Stimulated activated memory B cell treated with anti-CD40 and anti-IgM and Interleukin-4, amounts not matched to agents 10 μg/mL and 1 μg/mL and 100 μg/mL, for 72 hours (primary cell): ENCODE measurements at places on chromosomes 4 and X.

- ATAC-seq = no peak
Measured at GRCh38 chr4:19850909-19851308, 400.8 kb upstream of the SLIT2 start.

- no peak for ATAC-seq
Measured at GRCh38 chr4:7909463-7910262, 30.0 kb downstream of the AFAP1 start.

DNA sequence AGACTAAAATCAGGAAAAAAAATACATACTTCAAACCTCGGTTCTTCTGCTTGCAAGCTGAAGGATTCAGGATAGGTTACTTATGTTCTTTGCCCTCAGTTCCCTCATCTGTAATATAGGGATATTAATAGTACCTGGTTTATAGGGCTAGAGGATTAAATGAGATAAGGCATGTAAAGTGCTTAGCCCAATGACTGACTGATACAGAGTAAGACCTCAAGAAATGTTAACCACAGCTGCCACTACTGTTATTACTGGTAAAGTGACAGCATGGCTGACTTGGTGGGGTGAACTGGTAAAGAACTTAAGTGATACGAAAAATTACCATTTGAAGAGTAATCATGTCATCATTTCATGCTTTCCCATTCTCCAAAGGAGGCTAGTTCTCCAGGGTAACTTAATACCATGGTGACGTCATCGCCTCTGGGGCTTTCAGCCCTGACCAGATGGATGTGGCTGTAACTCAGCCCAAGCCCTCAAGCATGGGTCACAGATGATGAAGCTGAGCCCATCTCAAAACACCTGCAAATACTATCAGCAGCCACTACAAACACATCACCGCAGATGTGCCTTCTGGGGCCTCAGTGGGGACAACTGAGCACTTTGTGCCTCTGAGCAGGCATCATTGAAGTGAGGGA is 44.5 kb upstream of the SCML1 start:
- no peak for ATAC-seq

DNA sequence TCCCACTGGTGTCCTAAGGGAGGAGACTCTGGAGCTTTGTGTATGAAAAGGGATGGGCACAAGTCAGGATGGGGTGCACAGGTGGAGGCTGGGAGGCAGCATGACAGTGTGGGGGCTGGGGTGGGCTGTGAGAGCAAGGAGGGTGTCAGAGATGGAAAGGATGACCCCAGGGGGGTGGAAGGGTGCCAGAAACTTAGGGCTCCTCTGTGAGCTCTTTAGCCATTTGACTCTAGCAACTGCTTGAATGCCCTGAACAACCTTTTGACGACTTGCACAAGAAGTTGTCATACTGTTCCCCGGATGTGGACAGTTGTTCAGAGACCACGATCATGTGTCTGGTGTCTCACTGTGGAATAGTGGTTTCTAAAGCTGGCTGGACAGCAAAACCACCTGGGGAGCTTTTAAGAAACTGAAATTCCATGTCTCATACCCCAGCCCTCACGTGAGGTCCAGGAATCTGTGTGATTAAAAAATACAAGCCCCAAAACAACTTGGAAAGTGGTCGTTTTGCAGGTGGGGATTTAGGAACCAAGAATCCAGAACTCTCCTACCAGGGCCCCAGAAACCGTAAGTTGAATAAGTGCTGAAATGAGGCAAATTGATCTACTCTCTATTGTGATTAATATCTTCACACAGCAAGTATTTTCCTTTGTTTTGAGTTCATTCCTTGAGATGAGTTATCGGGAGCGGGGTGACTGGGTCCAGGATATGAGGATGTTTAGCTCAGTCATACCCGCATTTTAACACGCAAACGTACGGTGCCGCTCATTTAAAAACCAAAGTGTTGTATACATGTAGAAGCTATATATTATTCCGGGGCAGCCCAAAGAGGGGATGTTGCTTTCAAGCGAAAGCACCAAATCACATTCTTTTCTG is 3.4 kb downstream of the RHOH start:
- ATAC-seq = peak; percentile 87

DNA sequence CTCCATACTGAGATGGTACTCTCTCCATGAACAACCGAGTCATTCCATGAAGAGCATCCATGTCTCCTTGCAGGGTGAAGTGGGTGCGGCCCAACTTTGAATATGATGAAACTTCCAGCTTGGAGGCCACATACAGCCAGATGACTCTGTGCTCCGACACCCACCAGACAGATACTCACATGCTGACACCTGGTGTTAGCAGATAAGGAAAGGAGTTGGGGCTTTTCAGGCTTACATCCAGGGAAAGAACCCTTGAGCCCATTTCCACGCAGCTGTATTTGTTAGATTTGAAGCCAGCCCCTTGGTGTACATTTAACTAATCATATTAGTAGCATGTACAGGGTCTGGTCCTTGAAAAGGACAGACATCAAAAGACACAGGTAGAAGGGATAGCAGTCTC is 62.1 kb upstream of the PRRG3 start:
- no peak for ATAC-seq

GRCh38 chr4:158821228-158821971 is 52.6 kb downstream of the FNIP2 start:
- ATAC-seq = peak; percentile 71

GRCh38 chrX:132631579-132632232 is 142.9 kb upstream of the MBNL3 start:
- ATAC-seq = no peak

GRCh38 chrX:103913356-103914020 is 48.9 kb upstream of the TMSB15B start:
- no peak for ATAC-seq

- no peak for ATAC-seq
Measured at GRCh38 chr4:99402765-99403164, 32.4 kb downstream of the ADH7 start.

- no peak for ATAC-seq
Measured at GRCh38 chr4:46648088-46648744, 258.3 kb upstream of the GABRA2 start.

DNA sequence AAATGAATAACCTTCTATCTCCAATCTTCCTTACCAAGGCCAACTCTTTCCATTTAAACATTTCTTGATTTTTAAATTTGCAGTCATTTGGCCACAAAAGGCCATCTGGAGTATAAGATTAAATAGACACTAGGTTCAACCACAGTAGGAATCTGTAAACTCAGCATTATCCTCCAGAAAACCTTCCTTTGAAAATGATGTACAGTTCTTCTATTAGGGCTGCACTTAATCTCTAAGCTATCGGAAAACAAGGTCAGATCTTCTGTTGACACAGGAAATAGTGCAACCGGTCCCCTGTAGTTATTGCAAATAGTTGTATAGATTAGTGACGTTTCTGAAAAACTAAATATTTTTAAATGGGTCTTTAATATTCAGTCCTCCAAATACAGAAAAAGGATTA is 359.0 kb upstream of the ATOH1 start:
- ATAC-seq = no peak

DNA sequence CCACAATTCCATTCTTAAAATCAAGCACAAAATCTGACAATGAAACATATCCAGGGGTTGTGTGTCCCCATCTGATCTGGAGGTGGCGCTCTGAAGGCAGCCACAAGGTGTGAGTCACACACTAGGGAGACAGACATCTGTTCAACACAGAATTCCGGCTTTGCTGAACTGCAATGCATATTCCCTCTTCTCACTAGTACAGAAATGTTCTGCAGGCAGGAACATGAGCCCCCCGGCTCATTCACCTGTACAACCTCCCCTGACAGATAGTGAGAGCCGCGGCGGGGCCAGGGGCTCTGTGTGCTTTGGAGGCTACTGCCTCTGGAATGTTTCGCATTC is 41.9 kb downstream of the WDR1 start:
- no peak for ATAC-seq

DNA sequence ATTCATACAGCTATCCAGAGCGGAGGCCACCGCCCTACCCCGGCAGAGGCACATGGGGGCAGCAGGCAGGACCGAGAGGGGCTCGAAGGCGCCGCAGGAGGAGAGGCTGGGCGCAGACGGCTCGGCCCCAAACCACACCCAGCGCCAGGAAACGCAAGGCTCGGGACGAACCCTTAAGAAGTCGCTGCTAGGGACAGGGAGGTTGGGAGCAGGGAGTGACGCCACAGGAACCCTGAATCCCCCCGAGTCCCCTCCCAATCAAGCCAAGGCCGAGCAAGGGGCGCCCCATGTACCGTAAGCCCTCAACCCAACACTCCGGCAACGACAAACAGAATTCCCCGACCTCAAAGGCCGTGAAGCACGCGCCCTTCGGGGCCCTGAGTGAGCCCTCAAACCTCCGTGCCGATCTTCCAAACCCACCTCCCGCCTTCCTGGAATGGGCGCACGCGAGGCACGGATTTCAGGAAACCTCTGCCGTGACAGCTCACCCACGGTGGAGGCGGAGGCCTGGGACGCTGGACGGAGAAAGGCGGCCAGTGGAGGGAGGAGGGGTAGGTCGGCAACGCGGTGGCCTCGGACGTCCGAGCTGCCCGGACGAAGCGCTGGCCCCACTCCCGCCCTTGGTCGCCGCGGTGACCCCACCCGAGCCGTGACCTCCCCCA is 1.8 kb downstream of the ZFYVE28 start:
- ATAC-seq = no peak

- no peak for ATAC-seq
Measured at GRCh38 chr4:180664766-180665368, 1578.3 kb upstream of the TENM3 start.

DNA sequence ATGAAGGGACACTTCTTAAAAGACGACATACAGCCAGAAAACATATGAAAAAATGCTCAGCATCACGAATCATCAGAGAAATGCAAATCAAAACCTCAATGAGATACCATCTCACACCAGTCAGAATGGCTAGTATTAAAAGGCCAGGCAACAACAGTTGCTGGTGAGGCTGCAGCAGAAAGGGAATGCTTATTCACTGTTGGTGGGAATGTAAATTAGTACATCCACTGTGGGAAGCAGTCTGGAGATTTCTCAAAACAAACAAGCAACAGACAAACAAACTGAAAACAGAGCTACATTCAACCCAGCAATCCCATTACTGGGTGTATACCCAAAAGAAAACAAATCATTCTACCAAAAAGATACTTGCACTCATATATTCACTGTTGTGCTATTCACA is 197.9 kb downstream of the EVC2 start:
- ATAC-seq = no peak

- ATAC-seq = no peak
Measured at GRCh38 chr4:173314715-173315114, 19.4 kb downstream of the HMGB2 start.

DNA sequence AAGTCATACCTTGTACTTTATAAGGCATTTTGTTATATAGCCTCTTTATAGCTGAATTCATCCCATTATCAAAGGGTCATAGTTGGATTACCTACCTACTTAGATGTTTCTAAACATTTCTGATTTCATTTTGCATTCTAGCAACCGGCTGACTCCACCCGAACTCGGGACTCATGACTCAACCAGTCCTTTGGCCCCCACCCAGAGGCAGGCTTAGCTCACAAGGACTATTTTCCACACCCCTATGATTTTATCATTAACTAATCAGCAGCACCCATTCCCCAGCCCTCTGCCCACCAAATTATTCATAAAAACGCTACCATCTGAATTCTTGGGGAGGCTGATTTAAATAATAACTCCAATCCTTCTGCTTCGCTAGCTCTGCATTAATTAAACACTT is 79.9 kb upstream of the EGFL6 start:
- no peak for ATAC-seq

DNA sequence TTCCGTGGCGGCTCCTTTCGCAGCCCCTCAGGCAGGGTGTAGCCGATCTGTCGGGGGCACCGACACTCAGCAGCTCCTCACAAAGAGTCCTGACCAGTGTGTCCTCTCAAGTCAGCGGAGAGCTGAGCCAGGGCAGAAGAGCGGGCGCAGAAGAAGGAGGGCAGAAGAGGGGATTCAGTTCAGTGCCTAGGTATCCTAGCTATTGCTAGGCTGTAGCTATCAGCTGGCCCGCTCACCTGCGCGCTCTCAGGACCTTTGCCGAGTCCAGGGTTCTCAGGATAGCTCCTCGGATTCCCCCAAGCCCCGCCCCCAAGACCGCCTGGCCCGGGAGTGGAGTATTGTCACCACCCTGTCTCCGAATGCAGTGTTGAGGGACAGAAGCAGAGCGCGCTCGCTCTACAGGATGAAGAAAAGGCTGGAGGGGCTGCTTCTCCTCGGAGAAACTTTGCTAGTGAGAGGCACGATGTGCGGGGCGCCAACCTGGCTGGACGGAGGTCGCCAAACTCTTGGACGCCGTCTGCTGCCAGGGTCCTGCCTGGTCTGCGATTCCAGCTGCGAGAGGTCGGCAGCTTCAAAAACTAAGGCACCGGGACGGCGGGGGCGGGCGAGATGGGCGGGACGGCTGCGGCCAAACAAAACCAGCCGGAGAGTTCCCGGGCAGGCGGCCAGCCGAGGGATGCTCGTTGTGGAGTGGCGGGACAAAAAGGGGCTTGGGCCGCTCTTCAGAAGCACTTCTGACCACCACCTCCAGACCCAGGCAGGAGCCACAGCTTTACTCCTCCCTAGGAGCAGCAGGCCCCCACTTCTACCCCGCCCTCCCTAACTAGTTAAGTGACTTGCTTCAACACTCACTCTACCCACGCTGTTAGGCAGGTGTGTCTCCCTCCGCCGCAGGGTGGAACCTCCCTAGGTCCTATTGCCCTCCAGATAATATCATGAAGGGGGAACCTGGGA is at the start of gene XKRX:
Gene XKRX (minus strand): TSS at position 258 of the 954 bp plus-strand sequence. CDS start 613 bp downstream, outside the sequence.
- peak; percentile 80 for ATAC-seq

GRCh38 chr4:48490012-48490679 is at the start of gene ZAR1:
Gene ZAR1, plus strand, starts transcription at chr4:48490252. Its CDS starts 40 bp downstream, at chr4:48490292.
- peak; percentile 17 for ATAC-seq

DNA sequence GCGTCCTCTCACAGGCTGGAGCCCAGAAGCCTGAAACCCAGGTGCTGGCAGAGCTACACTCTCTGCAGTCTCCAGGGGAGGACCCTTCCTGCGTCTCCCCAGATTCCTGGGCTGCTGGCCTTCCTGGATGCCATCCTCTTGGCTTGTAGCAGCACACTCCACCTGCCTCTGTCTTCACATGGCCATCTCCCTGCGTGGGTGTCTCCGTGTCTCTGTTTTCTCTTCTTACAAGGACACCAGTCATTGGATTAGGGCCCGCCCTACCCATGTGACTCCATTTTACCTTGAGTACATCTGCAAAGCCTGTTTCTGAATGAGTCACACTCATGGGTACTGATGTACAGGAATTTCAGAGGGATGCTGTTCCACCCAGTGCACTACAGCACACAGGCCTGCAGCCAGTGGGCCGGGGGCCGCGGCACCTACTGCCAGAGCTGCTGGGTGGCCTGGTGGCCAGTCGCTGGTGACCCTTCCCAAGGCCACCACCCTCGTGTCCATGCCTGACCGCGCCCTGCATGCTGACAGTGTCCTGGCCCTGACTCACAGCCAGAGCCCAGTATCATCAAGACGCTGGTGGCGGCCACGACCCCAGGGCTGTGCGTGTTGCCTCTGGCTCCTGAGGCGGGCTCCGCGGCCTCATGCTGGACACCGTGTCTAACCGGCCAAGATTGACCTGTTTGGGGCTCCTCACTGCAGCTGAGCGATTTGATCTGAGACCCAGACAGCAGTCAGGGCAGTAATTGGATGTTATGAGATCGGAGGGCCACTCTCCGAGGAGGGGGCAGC is 63.6 kb upstream of the NKX1-1 start:
- ATAC-seq = no peak

GRCh38 chrX:76148753-76149152 is 24.1 kb upstream of the PBDC1 start:
- ATAC-seq = peak; percentile 40
